ENCODE measurements at places on chromosomes 5 and 9.

GRCh38 chr9:136700959-136701667, 11.3 kb upstream of the DIPK1B start:
- peak; percentile 82 for DNase-seq

DNA sequence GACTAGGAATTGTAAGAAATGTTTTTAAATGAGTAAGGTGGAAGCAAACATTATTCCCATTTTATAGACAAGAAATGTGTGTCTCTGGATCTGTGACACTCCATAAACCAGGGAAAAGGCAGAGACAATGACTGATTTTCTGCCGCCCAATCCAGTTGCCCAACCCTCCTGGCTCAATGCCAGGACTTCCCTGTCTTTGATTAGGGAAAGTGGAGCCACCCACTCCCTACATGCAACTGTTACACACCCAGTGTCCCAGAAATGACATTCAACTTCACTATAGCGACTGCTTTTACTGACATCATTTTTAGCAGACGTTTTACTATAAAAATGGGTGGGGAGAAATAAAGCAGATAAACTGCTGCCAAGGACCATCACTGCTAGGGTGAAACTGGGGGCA, 79.7 kb downstream of the THBS4 start:
- DNase-seq: no peak

DNA sequence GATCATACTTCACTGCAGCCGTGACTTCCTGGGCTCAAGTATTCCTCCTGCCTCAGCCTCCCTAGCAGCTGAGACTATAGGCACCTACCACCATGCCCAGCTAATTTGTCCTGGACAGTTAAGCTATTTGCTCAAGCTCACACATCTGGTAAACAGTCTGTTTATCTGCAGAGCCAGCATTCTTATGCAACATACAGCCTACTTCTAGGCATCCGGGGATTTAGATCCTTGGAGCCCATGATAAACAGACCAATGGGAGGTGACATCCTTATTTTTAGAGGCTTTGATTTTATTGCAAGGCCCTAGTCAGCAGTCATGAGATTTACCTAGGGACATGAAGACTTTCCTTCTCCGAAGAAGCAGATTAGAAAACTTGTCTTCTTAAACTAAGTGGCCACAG, 21.0 kb downstream of the ATOX1 start:
- DNase-seq: no peak

- no peak for DNase-seq
Measured at GRCh38 chr5:42360616-42361314, 62.5 kb upstream of the GHR start.

DNA sequence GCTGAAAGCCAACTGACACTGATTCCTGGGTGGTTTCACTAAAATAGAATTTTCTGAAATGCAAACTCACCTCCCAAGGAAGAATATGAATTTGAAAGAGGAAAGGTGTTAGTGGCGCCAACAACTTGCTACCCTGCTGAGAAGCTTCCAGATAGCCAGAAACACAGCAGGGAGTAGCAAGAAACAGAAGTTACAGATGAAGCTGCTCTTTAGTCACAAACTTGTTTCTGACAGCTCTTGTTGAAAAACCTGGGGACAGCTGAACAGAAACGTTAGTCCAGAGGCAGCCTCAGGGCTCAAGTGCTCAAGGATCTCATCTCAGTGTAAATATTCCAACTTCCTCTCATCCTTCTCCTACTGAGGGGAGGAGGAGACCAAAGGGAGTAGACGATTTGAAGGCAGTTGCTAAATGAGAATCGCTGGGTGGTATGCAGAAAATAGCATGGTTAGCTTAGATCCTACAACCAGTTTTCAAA, 184.1 kb downstream of the PDE4D start:
- DNase-seq: no peak

GRCh38 chr9:127651697-127652610, 39.9 kb downstream of the STXBP1 start:
- DNase-seq: no peak

GRCh38 chr5:170642066-170642735, 138.4 kb downstream of the KCNIP1 start:
- DNase-seq: no peak

DNA sequence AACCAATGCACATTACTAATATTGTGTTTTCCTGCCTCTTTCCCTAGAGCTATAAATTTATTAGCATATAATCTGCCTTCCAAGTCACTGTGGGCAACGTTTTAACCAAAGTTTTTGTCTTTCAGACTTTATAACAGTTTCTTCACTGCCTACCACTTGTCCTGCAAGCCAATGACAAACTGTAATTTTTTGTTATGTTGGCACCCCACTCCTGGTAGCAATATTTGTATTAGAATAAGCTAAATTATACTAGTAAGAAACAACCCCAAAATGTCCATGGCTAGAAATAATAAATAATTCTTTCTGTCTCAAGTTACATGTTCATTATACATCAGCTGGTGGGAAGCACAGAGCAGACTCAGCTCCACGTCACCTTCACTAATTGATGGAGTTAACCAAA, 51.7 kb downstream of the ATPSCKMT start:
- DNase-seq: no peak

GRCh38 chr9:84330246-84330645, 10.3 kb downstream of the SLC28A3 start:
- no peak for DNase-seq

DNA sequence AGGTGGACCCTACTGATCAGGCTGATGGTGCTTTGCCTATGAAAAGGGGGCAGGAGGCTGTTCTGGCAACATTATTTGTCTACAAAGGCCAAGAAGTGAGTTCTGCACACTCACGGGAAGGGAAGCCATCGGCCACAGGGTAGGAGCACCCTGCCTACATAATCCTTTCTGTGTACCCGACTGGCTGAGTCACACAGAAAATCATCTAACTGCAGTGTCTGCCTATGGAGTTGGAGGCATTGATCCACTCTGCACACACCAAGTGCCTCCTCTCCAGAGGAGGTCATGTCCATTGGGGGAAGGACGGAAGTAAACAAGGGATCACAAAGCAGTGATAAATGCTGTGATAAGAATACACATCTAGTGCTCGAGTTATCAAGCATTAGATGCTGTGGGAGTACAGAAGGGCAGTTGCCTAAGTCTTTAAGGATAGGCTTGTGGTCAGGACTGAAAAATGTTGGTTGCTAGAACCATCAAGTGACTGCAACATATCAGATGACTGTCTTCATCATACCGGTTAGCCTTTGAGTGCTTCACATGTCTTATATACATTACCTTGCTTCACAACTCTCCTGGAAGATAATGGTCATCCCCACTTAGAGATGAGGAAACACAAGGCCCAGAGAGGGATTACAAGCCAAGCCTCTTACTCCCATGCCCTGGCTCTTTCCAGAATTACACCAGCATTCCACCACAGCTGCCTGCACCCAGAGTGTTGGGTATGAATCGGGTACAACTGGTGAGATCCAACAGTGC, 1.3 kb upstream of the SLC2A8 start:
- no peak for DNase-seq

- no peak for DNase-seq
Measured at GRCh38 chr9:35423499-35423898, 66.4 kb upstream of the RUSC2 start.

- DNase-seq: no peak
Measured at GRCh38 chr5:133753856-133754255, 141.5 kb upstream of the FSTL4 start.

DNA sequence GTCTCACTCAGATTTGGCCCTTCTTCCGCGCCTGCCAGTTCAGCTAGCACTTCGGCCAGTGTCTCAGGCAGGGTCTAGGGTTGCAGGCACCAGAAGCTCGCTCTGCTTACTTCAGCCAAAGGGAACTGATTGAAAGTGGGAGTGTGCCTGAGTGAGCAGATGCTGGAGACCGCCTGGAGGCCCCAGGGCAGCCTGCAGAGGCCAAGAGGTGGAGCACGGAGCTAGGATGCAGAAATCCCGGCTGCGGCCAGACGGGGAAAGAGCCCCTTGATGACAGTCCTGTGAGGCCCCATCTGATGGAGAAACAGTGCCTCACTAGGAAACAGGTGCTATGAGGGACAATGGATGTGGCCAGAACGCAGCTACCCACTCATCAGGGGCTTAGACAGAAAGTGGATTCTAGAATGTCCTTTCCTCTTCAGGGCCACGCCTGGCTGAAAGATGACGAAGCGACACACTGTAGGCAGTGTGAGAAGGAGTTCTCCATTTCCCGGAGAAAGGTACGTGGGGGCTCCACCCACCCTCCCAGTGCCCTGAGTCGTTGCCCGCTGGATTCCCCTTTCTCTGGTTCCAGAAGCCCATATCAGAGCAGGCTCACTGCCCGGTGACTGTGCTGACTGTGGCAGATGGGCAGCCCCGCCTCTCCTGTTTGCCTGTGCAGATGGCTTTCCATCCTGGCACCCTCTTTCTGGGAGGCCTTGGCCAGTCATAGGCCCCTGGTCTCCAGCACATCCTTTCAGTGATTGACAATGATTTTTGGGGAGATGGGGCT, 16.1 kb downstream of the HNRNPH1 start:
- no peak for DNase-seq

DNA sequence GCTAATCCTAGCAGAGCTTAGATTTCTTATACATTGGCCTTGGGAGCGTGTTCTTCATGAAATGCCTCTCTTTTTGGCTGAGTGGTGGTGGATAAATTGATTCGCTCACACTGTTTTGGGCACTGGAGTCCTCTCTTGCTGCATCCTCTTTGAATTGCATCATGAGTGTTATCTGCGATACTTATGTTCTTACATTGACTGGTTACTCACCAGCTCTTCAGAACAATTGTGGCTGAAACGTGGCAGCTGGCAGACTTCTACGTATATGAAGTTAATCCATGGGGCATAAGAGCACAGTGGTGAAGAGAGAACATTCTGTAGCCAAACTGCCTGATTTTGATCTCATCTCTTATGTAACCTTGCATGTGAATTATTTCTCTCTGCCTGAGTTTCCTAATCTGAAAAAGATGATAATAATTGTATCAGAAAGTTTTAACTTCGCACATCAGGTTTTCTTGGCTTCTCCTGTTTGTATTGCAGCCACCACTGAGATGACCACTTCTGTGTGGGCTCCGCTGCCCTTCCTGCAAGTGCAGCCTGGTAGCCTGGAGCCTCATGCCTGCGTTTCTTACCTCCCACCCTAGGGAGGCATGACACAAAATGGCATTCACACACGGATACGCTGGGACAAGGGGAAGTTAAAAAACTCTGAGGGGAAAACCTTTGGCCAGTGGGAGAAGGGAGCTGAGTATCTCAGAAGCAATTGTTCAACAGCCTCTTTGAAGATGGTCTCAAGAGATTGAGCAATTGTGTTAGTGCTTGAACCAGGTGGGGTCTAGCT, 295.2 kb downstream of the ARHGAP26 start:
- DNase-seq: peak; percentile 30

GRCh38 chr5:50655810-50656205, 10.6 kb upstream of the PARP8 start:
- DNase-seq: no peak

DNA sequence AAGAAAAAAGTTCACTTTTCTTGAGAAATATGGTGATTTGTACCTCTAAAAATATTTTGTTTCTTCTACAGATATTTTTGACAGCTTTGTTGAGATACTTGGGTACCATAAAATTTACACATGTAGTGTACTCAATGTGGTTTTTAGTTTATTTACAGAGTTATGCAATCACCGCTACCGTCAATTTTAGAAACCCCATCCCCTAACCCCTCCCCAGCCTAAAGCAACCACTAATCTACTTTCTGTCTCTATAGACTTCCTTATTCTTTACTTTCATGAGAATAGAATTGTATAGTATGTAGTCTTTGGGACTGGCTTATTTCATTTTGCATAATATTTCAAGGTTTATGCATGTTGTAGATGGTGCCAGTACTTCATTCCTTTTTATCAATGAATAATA, 45.0 kb upstream of the TDRD7 start:
- DNase-seq: no peak

GRCh38 chr9:108746001-108746400, 109.8 kb downstream of the ACTL7B start:
- no peak for DNase-seq

DNA sequence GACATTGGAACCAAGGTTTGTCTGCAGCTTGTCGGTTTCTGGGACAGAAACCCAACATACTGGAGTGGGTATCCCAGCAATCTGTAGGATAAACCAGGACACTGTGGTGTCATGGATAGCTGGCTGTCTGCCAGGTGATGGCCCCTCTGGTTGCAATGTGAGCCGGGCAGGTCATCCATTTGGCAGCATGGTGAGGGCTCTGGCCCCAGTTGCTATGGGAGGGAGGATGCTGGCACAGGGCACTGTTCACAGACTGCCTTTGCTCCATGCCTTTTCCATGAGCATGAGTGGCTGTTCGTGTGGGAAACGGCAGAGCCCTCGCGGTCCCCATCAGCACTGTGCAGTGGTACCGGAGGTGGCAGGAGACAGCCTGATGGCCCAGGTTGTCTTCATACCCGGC, 6.4 kb downstream of the S1PR3 start:
- DNase-seq: no peak

GRCh38 chr5:432928-433791, 9.8 kb upstream of the EXOC3 start:
- no peak for DNase-seq

- no peak for DNase-seq
Measured at GRCh38 chr5:8997542-8998070, 548.3 kb downstream of the SEMA5A start.

Data from activated CD4-positive, alpha-beta T cell treated with anti-CD3 and anti-CD28 coated beads, Interleukin-2, amount 50 U/mL, for 16 hours (primary cell).